ENCODE measurements at places on chromosomes 2 and 18. TPM values are rescaled to one million over a fixed set of nuclear protein-coding genes. Genes with fewer than 3 reads are reported as not detected.
A peak's percentile ranks its signal among the peaks of the same experiment; 100 is the strongest.

DNA sequence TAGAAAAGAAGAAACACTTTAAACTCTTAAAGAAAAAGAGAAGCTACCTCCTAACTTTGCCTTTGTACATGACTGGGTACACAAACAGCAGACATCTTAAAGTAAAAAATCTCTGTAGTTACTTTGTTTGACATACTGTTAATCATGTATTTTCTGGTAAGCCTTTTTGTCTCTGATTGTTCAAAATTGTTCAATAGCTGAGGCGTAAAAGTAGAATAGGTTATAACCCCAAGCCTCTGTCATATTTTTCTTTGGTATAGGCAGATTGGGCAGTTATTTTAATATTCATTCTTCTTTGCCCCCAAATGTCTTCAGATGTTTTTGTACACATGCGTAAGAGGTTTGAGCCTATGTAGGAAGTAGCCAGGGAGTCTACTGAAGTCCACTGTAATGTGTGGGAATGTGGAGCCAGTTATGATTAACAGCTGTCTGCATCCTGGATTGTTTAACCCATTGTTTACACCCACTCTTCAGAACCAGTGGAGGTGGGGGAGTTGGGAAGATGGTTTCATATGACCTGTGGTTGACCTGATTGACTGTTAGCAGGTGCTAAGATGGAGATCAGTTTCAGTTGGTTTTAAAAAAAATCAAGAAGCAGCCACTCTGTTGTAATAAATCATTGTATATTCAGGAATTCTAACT, 150.5 kb downstream of the TANC1 start:
- DNase-seq: no peak

DNA sequence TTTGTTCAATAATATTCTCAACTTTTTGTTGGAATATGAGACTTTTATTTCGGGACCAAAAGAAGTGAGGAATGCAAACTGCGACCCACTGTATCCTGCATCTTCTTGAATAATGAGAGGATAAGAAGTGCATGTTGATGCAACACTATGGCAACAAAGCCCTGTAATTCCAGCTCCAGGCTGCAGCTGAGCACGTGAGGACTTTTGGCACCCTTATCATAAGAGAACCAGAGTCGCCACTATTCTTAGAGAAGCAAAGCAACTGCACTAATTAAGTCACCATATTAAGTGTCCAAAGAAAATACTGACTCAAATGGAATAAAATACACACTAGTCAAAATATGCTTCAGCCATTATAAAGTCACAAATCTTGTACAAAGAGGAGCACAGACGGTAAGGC, 65.8 kb downstream of the FAM210A start:
- DNase-seq: no peak

DNA sequence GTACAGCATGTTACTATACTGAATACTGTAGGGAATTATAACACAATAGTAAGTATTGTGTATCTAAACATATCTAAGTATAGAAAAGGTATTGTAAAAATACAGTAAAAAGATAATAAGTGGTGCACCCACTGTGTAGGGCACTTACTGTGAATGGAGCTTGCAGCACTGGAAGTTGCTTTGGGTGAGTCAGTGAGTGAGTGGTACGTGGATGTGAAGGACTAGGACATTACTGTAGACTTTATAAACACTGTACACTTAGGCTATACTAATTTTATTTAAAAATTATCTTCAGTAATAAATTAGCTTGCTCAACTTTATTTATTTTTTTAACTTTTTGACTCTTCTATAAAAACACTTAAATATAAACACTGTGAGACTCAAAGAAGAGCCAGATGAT, 82.6 kb downstream of the MTA3 start:
- DNase-seq: no peak

GRCh38 chr2:241904791-241905710, 35.5 kb downstream of the RTP5 start:
- DNase-seq: no peak

GRCh38 chr2:61775956-61776570, 77.8 kb downstream of the FAM161A start:
- no peak for DNase-seq

- DNase-seq: no peak
Observed at GRCh38 chr2:126906781-126907180, 8.1 kb downstream of the TEX51 start.

- DNase-seq: peak; percentile 56
Observed at GRCh38 chr2:136361521-136361920, 243.6 kb upstream of the CXCR4 start.

- DNase-seq: no peak
Observed at GRCh38 chr18:10727477-10727876, 201.7 kb downstream of the NAPG start.

GRCh38 chr2:88919087-88919738, 227.7 kb downstream of the RPIA start:
- peak; percentile 17 for DNase-seq

DNA sequence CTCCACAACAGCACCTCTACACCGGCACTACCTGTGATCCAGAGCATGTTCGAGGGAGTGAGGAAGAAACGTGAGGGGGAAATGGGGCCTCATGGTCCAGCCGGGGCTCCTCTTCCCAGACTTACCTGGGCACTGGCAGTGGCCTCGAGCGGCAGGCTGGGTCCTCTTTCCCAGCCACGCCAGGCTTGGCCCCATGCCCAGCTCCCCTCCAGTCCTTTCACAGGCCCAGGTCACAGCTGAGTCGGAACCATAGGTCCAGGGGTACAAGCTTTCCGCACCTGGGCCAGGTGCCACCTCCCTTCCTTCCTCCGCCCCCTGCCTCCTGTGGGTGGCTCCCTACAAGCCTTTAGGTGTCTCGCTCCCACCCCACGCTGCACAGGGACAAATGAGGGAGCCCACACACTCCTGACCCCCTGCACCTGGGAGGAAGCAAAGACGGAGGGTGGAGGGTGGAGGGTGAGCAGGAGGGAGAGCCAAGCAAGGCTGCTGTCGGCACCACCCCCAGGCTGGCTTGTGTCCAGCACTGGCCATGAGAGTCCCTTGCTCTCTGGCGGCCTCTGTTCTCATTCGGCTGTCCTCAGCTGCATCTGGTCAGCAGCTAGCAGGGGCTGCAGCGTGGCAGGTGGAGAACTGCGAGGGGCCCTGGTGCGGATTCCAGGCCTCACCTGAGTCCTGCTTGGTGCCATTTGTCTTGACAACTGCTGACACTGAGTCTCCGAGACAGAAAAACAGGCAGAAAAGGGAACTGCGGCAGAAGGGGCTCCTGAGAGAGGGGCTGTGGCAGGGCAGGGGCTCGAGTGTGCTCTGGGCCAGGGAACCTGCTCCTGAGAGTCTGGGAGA, 26.8 kb downstream of the ADRA2B start:
- DNase-seq: no peak

DNA sequence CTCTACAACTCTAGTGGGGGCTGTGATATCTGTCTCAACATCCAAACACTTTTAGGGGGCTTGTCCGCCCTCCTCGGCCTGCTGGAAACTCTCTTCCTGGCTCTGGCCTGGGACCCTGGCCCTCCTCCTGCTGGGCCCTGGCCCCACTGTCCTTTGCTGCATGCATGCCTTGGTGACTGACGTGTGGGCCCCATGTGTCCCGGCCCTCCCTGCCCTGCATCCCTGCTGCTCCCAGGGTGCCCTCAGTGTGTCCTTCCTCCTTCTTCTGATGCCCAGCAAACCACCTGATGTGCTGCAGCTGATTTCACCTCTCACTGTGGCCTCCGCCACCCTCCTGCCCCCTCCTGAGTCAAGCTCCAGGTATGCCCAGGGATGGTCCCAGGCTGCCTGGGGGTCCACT, 101.7 kb downstream of the SEPTIN10 start:
- DNase-seq: no peak

The ABCG8 gene
- total RNA-seq: not detected

The EPB41L3 gene
- total RNA-seq: 10.4 TPM

The ARHGAP25 gene
- 57.9 TPM for total RNA-seq

The ANKRD30BL gene
- not detected for total RNA-seq

The REG3G gene
- total RNA-seq: not detected

The CDH19 gene
- total RNA-seq: not detected

Data from activated CD4-positive, alpha-beta T cell treated with anti-CD3 and anti-CD28 coated beads for 36 hours (primary cell).